ENCODE measurements at places on chromosomes 7 and 10.

DNA sequence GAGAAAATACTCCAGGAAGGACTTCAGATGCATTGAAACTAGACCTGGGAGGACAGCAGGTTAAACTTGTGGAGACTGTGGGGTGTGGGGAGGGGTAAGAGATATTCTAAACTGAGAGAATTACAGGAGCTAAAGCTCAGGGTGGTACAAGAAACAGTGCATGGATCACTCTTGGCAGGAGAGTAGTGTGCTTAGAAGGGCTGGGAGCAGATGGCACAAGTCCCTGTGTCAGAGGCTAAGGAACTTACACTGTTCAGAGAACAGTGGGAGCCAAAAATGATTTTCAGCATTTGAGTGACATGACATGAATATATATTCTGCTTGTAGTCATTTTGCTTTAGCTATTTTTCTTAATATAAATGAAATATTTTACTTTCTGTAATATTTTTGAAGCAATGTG lies 36.0 kb upstream of the LAMB1 start:
- no peak for DNase-seq

- DNase-seq, result no peak
Measured at GRCh38 chr10:20674926-20675325, 222.2 kb downstream of the NEBL start.

DNA sequence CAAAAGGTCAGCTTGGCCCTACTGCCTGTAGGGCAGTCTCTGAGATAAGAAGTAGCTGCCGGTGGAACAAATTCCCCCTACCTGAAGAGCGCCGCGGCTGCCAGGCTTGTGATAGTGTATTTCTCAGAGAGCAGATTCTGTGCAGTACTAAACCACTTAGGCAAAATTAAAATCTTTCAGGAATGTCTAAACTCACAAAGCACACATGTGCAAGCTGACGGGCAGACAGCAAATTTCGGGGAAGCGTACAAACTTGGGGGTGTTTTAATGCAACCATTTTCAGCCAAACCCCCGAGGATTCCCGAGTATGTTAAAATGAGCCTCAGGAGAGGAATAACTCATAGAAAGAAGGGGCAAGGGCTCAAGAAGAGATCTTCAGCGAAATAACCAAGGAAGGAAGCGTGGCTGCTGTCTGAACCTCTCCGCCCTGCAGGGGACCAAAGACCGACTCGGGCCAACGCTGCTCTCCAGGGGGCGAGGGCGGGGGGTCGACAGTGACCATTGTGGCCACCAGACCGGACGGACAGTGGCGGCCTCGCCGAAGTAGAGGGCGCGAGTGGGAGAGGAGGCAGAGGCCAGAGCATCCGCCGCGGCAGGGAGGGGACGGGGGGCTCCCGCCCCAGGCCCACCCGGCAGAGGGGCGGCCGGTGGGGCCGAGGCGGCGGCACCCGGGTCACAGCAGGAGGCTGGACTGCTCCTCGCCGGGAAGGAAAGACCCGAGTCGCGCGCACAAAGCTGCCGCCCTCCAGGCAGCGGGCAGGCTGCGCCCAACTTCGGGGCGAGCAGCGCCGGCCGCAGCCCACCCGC lies 819 bp downstream of the HYCC1 start:
- no peak for DNase-seq

DNA sequence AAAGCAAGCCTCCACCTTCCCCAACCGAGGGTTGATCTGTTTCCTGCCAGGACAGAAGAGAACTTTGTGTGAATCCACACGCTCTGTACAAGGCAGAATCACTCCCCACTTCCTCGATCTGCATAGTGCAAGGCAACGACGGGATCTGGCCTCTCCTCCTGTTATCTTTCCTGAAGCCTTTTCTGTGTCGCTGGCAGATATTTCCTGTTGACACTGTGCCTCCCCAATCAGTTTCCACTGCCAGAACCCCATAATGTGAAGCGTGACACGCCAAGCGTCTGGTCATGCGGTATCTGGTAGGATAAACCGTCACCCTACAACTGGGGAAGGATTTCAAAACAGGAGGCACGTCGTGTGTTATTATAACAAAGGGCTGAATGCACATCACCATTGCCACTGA lies 57.2 kb downstream of the FAM171A1 start:
- DNase-seq, result no peak

DNA sequence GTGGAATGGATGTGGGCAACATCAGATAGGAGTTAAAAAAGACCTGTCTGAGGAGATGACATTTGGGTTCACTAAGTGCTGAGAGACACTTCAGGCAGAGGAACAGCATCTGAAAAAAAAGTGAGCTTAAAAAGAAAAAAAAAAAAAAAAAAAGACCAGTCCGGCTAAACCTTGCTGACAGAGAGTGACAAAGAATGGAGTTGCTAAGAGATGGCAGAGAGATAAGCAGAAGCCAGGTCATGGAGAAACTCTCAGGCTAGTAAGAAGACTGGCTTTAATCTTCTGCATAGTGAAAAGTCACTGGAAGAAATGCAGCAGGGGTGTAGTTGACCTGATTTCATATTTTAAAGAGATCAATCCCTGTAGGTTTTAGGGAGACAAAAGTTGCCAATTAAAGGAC lies 711.1 kb upstream of the SEMA3D start:
- no peak for DNase-seq

DNA sequence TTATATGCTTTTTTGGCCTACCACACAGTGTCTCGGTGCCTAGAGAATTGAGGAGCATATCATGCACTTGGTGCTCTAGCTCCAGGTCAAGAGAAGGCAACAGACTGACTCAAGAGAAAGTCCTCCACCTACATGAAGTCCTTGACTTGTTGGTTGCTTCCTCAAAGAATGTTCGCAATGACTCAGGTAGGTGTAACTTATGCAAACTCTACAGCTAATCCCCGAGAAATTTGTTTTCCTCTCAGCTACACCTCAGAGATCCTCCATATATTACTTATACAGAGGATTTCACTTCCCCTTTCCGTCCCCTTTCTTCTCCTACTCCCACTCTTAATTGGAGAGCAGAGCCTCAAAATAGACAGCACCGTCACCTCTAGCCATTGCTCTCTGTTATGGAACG lies 1013.1 kb downstream of the KCNMA1 start:
- no peak for DNase-seq

DNA sequence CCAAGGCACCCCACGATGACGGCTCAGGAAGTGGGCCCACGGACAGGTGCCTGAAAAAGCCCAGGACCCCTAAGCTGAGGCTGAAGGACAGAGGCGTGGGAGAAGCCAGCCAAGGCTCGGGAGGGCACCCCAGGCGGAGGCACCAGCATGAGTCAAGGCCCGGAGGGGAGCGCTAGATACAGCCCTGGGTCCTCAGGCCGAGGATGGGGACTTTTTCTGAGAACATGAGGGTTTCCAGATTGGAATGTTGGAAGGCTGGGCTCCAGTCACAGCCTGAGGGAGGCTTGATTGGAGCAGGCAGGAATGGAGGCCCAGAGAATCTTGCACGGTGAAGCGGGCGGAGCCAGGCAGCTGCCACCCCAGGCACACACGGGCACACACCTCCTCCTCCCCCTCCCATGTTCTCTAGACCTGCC lies 19.0 kb upstream of the ELFN1 start:
- no peak for DNase-seq

DNA sequence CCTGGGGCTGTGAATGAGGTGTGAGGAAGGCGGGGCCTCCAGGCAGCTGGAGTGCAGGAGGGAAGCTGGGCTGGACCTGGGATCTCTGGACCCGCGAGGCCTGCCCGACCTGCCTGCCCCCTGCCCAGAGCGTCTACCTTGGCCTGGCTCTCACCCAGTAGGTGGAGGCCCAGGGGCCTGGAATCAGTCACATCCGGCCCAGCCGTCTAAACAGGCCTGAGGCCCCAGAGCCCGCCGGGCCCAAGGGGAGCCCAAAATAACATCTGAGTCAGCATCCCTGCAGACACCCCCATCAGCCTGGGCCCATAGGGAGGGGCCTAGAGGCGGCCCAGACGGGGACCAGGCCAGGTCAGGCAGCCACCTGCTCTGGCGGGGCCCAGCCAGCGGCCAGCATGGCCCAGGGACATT lies 15.1 kb upstream of the ELN start:
- no peak for DNase-seq

DNA sequence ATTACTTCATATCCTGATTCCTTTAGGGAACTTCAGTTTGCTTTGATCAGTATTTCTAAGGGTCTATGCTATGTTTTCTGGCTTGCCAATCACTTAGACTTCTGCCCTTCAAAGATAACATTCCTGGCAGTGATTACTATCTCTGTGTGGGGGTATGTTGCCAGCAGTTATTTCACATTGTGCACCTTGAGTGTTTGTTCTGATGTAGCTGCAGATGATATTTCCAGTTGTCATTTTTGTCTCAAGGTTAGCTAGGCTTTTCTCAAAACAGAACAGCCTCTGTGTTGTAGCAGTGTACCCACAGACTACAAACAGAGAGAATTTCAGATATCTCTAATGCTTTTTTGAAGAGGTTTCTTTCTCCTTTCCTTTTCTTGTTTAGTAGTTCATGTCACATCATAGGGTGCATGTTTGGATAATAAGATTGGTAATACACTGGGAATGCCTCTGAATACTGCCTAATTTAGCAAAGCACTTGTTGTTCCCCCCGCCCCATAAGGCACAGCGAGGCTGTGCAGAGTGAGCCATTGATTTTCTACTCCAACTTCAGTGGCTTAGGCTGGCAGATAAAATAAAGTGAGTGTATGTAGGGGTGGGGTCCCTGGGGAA lies 134.7 kb upstream of the AGR3 start:
- DNase-seq, result no peak

- DNase-seq, result no peak
Measured at GRCh38 chr10:35495521-35496119, 109.5 kb upstream of the GJD4 start.

Data from GM04504 (cell line).